Upper lobe of left lung (tissue), 6 donors: ENCODE measurements at places on chromosomes 16 and 17. TPM values are rescaled to one million over a fixed set of nuclear protein-coding genes. Genes with fewer than 3 reads are reported as not detected.

The COPS3 gene
- total RNA-seq, result 58.1 TPM

The C16orf89 gene
- 171 TPM for total RNA-seq

DNA sequence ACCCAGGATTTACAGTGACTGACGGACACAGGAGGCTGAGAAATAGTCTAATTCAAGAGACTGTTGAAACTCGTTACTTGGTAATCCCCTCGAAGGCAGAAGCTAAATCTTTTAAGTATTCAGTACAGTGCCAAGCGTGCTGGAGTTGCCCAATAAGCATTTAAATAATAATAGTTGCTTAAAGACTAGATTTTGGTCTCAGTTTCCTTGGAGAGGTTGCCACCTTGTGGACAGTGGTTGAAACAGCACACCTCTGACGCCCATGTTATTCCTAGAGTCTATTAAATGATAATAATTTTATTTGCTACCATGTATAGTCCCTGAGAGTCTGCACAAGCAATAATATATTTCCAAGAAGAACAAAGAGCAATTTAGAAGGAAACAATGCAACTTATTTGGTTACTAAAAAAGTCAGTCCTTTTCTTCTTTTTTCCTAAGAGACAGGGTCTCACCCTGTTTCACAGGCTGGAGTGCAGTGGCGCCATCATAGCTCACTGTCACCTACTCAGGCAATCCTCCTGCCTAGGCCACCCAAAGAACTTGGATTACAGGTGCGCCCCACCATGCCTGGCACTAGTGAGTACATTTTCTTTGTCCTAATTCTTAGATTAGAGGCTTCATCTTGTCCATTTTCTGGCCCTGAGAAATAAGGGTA, 138.0 kb upstream of the NUDT7 start:
- no peak for DNase-seq

- DNase-seq, result no peak
Measured at GRCh38 chr17:8662076-8662831, 31.7 kb upstream of the MYH10 start.

GRCh38 chr17:80345841-80346497, 69.0 kb upstream of the ENDOV start:
- no peak for DNase-seq

DNA sequence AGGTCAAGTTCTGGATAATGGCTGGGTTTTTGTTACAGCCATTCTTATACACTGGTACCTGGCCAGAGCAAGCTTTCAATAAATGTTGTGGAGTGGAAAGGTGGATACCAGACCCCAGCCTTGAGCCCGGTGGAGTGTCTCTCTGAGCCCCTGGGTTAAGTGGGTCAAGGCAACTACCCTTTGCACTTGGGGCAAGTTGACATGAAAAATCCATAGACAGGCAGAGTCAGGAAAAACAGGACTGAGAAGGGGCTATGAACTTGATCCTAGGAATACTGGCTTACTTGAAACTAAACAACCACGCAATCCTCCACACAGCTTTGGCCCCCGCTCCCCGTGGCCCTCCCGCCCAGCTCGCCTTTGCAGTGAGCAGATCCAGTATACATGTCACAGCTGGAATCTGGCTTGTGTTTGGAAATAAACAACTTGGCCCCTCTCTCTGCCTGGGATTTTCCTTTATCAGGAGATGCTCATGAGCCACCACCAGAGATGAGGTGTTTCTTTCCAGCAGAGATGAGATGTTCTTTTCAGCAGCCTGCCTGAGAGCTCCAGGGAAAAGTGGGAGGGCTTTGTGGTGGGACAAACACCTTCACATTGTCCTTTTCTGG, 65.9 kb downstream of the KSR1 start:
- no peak for DNase-seq

The SPNS3 gene
- total RNA-seq, result 0.74 TPM

The ENPP7 gene
- not detected for total RNA-seq

- DNase-seq, result no peak
Measured at GRCh38 chr17:71850812-71851211, 270.0 kb upstream of the SOX9 start.

The DPEP1 gene
- total RNA-seq, result not detected

GRCh38 chr17:61862105-61862574, 1.2 kb downstream of the BRIP1 start:
- DNase-seq, result no peak

The IRX6 gene
- total RNA-seq, result 10.3 TPM

GRCh38 chr17:81002409-81003361, 11.0 kb downstream of the CHMP6 start:
- DNase-seq, result peak; percentile 57

- no peak for DNase-seq
Measured at GRCh38 chr16:88999457-89000206, 22.6 kb upstream of the CBFA2T3 start.

DNA sequence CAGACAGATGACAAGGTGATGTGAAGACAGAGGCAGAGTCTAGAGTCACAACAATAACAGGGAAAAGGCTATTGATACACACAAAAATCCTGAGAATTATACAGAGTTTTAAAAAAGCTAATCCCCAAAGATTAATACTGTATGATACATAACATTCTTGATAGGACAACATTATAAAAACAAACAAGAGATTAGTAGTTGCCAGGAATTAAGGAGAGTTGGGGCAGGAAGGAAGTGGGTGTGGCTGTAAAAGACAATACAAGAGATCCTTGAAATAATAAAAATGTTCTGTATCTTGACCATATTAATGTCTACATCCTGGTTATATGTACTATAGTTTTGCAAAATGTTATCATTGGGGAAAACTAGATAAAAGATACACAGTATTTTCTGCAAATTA, 309.5 kb upstream of the PMFBP1 start:
- DNase-seq, result no peak

DNA sequence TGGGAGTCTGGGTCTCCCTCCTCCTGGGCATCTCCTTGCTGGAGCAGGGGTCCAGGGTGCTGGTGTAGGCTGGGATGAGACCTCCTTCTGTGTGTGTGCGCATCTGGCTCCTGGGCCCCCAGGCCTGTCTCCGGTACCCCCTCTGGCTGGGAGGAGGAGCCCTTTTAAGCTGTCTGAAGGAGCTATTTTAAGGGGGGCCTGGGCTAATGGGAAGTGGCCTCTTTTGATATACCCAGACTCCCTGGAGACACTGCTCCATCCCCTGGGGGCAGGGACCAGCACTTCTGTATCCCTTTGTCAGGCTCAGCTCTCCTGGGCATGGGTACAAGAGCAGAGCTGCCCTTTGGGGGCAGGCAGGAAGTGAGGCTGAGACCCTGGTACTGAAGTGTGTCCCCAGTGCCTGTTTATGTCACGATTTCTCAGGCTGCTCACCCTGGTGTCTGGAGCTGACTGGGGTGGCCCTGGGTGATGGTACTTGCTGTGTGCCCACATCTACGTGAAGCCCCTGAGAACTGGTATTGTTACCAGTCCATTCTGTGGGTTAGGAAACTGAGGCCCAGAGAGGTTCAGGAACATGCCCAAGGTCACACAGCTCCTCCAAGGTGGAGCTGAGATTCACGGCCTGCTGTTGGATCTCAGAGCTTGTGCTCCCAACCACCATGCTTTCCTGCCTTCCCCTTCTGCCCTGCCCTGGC, 6.5 kb downstream of the ADCY7 start:
- no peak for DNase-seq

The SRL gene
- total RNA-seq, result not detected

GRCh38 chr16:2924901-2925755, 13.4 kb downstream of the FLYWCH1 start:
- no peak for DNase-seq

GRCh38 chr16:14487579-14487978, 142.5 kb downstream of the PARN start:
- no peak for DNase-seq
